ENCODE measurements at places on chromosomes 5 and 9.

GRCh38 chr5:132475497-132475882, 15.1 kb downstream of the IRF1 start:
- no peak for DNase-seq

DNA sequence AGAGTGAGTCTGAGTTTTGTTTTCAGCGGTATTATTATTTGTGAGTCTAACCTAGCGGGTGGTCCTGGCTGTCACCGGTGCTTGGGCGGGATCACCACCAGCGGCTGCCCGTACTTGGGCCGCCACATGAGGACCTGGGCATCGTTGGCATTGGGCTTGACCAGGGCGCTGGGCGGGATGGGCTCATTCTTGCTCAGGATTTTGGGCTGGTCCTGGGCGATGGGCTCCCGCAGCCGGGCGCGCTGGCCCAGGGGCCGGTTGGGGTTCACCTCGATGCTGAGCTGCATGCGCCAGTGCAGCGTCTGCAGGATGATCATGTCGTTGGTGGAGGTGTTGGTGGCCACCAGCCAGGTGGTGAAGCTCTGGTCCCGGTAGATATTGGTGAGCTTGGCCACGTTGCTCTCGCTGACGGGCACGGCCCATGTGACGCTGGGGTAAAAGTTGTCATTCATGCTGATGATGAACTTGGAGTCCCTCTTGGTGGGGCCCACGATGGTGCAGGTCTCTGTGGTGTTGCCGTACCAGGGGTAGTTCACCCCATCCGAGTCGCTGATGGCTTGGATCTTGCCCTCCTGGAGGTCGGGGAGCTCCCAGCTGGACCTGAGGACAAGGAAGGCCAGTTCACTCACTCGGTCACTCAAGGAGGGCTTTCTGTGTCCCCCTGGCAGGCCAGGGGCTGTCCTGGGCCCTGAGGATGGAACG, 15.4 kb downstream of the FAM78A start:
- no peak for DNase-seq

- DNase-seq = no peak
Measured at GRCh38 chr5:73256862-73257261, 83.9 kb downstream of the TMEM174 start.

DNA sequence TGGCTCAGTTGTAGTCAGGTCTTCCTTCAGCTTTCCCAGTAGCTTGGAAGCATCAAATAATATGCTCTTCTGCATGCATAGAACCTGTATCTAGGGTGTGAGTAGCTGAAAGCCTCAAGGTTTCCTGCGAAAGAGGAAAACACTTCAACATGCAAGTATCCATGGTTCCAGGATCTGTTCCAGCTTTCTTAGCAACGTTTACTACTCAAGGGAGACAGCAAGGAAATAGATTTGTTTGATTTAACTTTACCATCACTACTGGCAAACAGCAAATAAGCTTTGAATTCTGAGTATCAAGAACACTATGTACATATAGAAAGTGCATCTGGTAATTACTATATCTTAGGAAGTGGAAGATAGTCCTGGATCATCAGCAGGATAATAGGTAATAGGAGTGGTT, 341.0 kb downstream of the PRR16 start:
- DNase-seq = no peak

GRCh38 chr9:77765781-77766259, 117.7 kb upstream of the GNA14 start:
- no peak for DNase-seq

Measured in esophagus squamous epithelium (tissue), 5 donors.